ENCODE measurements at places on chromosomes 3 and 15.

DNA sequence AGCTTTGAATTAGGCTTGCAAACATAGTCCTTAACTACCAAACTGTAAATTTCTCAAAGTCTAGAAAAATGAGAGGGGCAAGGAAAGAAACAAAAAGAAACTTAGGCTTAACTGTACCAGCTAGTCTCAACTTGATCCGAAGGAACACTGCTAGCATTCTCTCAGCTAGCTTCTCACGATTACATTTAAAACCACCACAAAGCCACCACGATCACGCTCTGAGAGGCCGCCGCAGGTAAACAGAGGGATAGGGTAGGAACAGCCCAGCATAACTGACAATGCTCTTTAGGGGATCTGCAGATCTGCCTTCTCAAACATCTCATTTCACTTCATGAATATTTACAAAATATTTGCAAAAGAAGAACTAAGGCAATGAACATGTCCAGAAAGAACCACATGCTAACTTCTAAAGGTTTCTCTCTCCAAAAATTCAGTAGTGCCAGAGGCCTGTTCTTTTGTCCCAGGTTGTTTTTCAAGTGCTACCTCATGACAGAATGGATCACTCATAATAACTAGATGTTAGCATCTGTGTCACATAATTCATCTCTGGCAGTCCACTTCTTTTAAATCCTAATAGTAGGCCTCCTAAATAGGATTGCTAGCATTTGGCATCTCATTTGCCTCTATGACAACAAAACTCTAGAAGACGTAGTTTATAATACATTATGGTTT, 18.9 kb downstream of the VGLL4 start:
- no peak for DNase-seq

GRCh38 chr3:64460877-64461276, 226.9 kb downstream of the ADAMTS9 start:
- no peak for DNase-seq

- DNase-seq, result no peak
Observed at GRCh38 chr3:130081351-130081881, at the start of gene ALG1L2. Gene ALG1L2, plus strand, starts transcription at chr3:130081831. Its CDS starts 186 bp downstream, at chr3:130082017.

- DNase-seq, result no peak
Observed at GRCh38 chr3:43224405-43225073, 61.8 kb upstream of the SNRK start.

GRCh38 chr3:128066114-128066513, 13.9 kb downstream of the SEC61A1 start:
- DNase-seq, result no peak

DNA sequence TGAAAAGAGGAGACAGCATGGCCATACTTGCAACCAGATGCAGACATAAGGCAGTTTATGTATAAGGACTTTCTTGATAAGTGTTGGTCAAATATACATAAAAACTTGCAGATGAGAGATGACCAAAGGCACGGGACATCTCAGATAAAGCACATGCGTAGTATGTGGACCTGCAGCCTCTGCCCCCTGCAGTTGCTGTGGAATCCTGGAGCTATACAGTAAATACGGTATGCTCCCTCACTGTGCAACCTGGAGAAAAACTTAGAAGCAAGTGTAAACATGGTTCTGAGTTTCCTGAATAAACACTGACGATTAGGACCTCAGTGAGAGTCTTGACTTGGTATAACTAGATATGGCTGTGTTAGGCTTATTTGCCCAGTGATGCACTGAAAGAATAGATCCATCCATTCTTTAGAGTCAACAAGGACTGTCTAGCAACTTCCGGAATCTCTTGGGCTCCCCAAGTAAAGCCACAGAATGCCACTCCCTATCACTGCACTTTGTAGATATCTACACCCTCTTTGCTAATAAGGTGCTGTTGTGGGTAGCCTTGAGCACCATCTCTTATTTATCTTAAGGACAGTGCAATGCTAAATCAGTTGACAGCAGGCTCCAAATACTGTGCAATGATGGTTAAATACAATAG, 40.2 kb downstream of the GJD2 start:
- DNase-seq, result no peak

DNA sequence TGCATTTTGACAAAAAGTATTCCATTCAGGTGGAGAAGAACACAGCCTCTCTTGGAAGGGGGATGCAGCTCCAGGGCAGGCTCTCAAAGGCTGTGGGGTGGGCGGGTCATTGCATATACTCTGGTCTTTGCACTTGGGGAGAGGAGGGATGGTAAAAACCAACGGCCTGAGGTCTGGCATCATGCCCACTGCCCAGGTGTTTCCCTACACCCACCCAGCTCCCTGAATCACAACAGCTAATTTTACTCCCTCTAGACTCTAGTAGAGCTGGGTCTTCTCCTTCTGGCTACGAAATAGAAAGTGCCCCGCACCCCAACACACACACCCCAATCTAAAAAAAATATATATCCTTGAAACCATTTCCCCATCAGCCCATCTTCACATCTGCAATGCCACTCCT, 1.0 kb downstream of the MYLK start:
- DNase-seq, result no peak

GRCh38 chr3:53845103-53845880, 927 bp downstream of the CHDH start:
- no peak for DNase-seq

GRCh38 chr3:63278171-63279004, at the start of gene SYNPR:
Gene SYNPR, plus strand, starts transcription at chr3:63278308.
- DNase-seq, result no peak

GRCh38 chr15:42584031-42584765, 8.8 kb downstream of the STARD9 start:
- DNase-seq, result no peak

DNA sequence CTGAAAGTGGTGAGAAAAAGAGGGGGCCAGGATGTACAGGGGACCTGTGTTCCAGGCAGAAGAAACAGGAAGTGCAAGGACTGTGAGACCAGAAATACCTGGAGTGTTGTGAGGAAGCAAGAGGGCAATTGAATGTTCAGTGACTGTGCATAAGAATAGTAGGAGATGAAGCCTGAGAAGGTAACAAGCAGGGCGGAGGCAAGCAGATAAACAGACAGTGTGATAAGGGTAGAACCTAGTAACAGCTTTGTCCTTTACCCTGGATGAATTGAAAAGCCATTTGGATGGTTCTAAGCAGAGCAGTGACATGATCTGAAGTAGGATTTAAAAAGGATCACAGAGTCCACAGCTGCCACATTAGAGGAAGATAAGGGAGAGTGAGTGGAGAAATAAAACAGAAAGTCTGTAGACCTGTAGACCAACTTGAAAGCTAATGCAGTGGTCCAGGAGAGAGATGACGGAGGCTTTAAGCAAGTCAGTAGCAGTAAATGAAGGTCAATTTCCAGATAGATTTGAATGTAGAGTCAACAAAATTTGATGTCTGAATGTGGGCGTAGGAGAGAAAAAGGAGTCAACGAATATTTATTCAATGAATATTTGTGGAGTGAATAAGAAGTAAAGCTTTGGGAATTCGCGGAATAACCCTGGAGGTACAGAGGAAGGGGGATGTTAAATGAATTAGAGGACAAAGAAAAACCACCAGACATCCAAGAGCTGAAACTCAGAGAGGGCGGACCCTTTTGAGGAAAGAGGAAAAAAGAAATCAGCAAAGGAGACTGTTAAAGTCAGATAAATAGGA, 4.2 kb upstream of the PLOD2 start:
- no peak for DNase-seq

GRCh38 chr3:39385456-39386090, 2.4 kb downstream of the SLC25A38 start:
- DNase-seq, result no peak

- no peak for DNase-seq
Observed at GRCh38 chr15:43934480-43934879, 107.7 kb downstream of the WDR76 start.

DNA sequence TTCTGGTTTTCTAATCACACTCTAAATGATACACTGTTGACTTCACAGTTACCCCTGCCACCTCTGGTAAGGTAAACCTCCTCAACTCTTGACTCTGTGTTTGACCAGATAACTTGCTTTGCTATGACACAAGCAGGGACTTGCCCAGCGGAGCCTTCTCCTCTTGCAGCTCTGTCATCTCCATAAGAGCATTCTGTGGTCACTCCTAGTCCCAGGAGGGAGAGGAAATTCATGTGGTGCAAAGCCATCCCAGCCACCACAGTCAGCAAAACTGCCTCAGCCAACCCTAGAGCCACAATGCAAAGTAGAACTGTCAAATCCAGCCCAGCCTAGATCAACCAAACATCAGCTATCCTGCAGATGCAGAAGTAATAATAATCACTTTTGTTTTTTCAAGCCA, 144.7 kb upstream of the GADL1 start:
- DNase-seq, result peak; percentile 28

DNA sequence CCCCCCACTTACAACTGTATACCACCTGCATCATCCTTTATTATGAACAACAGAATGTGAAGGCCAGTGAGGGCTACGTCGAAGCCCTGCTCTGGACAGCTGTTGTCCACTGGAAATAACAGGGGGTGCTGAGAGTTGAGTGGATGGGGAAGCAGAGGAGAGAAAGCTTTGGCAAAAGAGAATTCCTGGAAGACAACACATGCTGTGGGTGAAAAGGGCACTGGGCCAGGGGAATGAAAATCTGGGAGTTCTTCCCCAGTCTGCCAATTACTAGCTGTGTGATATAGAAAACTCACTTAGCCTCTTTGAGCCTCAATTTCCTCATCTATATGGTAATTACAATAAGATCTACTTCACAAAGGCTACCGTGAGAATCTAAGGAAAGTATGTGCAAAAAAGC, 40.7 kb downstream of the FSTL1 start:
- DNase-seq, result no peak

GRCh38 chr15:82040862-82041261, 5.0 kb downstream of the MEX3B start:
- DNase-seq, result no peak

DNA sequence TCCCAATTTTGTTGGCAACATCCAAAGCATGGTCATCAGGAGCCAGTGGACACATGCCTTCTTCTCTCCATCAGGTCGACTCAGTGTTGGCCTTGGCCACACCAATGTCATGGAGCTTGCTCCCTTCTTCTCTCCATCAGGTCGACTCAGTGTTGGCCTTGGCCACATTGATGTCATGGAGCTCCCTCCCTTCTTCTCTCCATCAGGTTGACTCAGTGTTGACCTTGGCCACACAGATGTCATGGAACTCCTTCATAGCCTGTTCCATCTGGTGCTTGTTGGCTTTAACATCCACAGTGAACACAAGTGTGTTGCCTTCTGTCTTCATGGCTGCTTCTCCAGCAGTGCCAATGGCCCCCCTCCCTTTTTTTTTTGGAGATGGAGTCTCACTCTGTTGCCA, 70.2 kb downstream of the TMEM44 start:
- no peak for DNase-seq

DNA sequence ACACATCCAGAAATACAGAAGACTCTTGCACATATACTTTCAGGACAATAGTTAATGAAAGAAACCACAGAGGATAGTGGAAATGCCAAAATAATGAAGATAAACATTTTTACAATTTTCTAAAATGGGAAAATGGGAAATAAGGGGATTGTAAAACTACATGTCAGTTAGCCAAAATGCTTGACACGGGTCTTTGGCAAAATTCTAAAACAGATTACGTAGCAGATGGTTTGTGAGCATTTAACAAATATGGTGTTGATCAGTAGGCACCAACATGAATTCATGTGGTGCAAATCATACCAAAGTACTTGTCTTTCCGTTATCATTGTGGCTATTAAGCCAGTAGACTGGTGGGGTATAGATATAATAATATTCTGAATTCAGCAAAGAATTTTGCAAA, 348.5 kb upstream of the ROBO1 start:
- no peak for DNase-seq

DNA sequence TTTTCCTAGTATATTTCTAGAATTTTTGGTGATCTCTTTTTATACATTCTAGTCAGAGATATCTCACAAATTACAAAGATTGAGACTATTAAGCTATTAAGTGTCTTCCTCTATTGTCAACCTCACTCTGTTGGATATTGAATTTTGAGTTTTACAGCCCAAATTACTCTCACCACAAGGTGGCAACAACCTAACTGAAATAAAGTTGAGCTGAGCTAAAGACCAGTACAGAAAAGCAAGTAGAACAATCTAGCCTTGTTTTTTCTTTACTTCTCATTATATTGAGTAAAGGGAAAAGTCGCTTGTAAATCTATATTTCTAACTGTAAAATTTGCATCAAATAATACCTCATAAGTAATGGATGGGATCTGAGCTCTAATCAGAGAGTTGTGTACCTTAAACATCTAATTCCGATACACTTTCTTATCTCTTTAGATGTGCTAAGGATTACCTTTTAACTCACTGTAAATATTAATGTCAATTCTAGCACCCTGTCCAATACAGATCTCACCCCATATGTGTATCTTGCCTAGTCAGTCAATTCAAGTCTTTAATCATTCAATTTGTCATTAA, 13.6 kb upstream of the COMMD2 start:
- DNase-seq, result no peak

DNA sequence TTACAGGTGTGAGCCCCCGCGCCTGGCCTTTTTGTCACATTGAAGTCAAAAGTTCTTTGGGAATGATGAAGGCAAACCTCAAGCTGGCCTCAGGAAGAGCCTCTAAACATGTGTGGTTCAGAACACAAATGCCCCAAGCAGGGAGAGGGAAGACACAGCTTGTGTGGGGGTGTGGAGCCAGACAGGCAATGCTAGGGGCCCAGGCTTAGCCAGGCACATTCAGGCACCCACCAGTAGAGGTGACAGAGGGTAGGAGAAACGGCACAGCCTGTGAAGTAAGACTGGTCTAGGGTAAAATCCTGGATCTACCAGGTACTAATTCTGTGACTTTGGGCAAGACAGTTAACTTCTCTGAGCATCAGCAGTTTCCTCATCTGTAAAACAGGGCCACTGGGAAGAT, 3.5 kb downstream of the HDC start:
- DNase-seq, result no peak

GRCh38 chr3:110099711-110100110, 762.4 kb upstream of the DPPA4 start:
- no peak for DNase-seq

DNA sequence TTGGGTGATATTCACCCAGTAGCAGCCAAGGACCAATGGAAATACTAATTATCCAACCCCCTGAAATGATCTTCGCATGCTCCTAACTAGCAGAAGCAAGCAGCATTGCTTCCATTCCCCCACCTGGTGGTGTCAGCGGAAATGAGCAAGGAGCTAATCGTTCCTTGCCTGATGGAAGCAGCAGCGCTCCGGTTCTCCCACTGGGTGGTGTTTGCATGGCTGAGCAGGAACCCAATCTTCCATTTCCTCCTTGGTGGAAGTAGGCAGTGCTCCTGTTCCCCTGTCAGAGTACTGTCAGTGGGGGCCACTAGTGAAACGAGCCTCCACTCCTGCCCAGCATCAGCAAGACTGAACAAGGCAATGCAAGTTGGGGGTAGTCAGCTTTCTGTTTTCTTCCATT, 311.5 kb downstream of the CACNA2D3 start:
- no peak for DNase-seq

- DNase-seq, result no peak
Observed at GRCh38 chr3:5126586-5126985, 4.5 kb downstream of the ARL8B start.

- DNase-seq, result peak; percentile 76
Observed at GRCh38 chr3:42980909-42981308, 1.8 kb downstream of the GASK1A start.

GRCh38 chr15:78850941-78851755, 21.5 kb upstream of the MORF4L1 start:
- no peak for DNase-seq

GRCh38 chr15:76912430-76912829, 7.3 kb upstream of the SCAPER start:
- DNase-seq, result no peak

- no peak for DNase-seq
Observed at GRCh38 chr3:135229018-135229495, 434.0 kb downstream of the EPHB1 start.

Data from tibial artery (tissue), 4 donors.